ENCODE measurements at places on chromosomes 13 and 19.

- no peak for DNase-seq
Measured at GRCh38 chr13:111864566-111864965, 202.4 kb upstream of the SOX1 start.

DNA sequence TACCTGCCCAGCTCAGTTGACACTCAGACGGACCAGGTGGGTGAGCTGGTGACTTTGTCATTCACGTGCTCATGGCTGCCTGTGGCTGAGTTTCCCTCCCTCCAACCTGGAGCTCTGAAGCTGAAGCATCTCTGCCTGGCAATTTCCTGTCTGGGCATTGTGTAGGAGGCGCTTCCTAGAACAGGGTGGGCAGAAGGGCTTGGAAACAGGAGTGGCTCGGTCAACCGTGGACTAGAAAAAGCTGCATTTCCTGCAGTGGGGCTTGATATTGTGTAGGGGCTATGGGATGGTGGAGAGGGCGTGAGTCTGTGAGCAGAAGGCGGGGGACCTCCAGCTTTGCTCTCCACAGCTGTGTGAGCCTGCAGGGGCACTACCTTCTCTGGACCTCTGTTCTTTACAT is 278.3 kb downstream of the TEX29 start:
- DNase-seq = no peak

DNA sequence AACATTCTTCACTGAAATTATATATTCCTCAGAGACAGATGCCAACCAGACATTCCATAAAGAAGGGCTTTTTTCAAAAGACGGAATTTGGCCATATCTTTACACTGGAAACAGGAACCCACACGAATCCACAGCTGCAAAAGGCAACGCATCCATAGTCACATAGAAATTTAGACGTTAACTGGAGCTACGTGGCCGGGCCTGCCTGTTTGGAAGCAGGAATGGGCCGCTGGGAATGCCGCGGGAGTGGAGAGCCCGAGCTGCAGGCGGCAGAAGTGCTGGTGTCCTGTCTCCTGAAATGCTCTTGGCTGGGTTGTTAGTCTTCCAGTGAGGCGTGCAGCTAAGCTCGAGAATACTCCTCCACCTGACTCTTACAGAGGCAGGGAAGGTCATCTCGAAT is 122.2 kb downstream of the KL start:
- DNase-seq = no peak

DNA sequence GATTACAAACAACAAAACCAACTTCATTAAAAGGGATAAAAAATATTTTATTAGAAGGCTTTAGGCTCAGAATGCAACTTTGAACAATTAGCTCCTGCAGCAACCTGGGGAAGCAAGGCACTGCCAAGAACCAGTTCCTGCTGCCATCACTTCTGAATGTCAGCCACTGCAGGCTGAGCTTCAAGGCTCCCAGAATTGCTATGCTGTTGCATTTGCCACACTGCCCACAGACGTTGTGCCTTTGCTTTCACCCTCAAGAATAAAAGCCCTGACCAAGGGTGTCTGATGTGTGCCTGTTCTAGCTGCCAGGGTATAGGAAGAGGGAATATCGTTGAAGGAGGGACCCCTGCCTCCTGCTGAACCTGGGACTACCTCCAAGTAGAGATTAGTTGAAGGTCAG is 238.4 kb downstream of the ITGBL1 start:
- no peak for DNase-seq

DNA sequence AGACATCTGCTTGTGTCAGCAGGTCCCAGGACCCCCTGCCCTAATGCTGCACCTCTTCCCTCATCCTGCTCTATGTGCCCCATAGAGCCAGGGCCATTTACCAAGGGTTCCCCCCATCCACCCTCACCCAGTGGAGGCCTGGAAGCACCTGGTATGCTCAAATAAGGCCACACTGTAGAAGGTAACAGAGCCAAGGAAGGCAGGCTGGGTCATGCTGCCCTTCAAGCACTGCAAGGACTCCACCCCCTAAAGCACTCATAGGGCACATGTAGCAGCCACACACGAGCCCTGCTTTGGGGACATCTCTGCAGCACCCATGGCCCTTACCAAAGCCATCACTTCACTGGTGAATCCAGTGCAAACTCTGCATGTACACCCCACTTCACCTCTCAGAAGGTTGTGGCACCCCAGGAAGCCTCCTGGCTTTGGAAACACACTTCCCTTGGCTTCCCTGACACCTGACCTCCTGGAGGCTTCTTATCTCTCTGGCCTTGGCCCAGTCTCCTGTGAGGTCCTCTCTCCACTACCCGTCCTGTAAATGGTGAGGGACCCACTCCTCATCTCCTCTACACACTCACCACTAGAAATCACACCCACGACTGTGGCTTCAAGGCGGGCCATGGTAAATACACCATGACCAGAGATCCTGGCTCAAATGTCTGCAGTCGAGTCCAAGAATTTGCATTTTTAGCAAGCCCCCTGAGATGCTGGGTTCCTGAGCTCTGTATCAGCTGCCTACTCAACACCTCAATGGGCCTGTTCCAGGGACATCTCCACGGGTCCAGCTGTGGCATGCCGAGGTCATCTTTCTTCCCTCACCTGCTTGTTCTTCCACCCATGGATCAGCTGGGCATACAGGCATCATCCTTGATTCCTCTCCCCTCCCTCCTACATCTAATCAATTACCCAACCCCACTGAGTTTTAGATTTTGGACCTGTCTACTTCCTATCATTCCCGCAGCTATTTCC is 80.9 kb upstream of the DOCK9 start:
- DNase-seq = no peak
